ENCODE measurements at places on chromosomes 4 and X.

DNA sequence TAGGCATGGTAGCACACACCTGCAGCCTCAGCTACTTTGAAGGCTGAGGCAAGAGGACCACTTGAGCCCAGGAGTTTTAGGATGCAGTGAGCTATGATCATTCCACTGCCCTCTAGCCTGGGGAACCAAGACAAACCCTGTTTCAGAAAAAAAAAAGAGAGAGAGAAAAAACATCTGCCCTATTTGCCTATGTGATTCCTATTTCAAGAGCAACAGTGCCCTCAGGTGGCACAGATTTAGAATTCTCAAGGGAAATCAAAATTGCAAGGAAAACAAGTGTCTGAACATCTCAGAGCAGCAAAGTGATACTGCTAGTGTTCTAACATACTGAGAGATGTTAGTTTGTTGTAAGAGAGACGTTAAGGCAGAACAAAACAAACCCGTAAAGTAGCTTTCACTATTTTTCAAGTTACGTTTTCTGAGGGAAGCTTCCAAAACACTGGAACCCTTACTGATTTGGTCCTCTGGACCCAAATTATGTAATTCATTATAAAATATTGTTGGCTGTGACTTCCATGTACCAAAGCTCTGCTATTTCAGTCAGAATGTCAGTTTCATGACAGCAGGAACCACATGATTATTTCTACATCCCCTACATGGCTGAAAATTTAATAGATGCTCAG, 7.9 kb downstream of the BDH2 start:
- DNase-seq = no peak

GRCh38 chr4:2647403-2648158, 108.6 kb downstream of the TNIP2 start:
- no peak for DNase-seq

DNA sequence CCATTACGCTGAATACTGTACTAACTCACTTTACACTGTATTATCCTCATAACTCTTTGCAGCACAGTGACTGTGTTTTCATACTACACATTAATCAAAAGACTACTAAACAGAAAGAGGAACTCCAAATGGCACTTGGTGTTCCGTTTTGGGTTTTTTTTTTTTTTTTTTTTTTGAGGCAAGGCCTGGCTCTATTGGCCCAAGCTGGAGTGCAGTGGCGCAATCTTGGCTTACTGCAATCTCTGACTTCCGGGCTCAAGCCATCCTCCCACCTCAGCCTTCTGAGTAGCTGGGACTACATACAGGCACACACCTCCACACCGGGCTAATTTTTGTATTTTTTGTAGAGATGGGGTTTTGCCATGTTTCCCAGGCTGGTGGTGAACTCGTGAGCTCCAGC, 10.7 kb downstream of the KLHL8 start:
- no peak for DNase-seq

DNA sequence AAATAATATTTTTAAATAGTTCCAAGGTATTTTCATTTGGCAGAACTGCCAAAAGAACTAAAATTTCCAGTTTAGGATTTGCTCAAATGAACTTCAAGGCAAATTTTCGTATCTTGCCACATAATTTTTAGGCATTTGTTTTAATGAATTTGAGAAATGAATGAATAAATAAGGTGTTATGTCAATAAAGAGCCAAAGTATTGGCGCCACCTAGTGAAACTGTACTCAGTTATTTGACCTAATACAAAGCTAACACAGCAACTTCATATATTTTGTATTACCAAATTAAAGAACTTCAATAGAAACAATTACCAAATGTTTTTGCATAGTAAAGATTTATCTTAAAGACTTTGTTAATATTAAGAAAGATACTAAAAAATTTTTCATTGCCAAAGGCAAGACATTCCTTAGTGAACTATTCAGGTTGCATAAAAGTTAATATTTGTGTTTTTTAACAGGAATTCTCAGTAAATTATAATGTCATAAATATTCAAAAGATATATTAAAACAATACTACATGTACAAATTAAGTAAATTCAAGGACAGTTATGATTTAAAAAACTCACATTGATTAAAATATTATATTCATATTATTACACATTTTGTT, 50.3 kb downstream of the STPG2 start:
- DNase-seq = no peak

DNA sequence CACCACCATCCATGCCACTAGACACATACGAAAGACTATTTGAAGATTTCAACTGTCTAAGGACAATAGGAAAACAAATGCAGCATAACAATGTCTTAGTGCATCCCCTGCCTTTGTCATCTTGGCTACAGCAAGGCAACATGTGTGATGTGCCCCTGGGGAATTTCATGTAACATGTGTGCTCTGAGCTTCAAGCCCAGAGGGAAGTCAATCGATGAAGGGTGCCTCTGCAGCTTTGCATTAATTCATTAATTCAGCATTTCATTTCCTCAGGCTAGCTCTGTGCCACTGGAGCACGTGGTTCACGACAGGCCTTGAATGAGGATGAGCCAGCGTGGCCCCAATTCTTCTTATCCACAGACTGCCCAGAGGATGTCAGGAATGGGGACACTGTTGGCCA, 253.9 kb upstream of the GPC4 start:
- DNase-seq = no peak

DNA sequence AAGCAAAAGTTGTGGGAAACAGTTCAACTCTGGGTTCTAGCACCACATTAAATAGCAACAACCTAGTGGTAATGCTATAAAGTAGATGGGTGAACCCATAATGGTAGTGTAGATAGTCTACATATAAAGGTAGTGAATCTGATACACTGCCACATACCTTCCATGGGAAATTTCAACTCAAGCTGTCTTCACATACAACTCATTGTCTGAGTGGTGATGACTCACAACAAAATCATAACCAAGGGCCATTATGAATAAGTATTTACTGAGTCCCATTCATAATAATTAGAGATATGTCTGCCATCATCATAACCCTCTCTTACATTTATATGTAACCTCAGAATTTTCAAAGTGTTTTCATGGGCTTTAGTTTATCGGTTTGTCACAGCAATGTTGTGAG, 34.8 kb downstream of the EGF start:
- DNase-seq = no peak

GRCh38 chrX:149825424-149825823, 43.7 kb downstream of the MAGEA9 start:
- DNase-seq = peak; percentile 21

DNA sequence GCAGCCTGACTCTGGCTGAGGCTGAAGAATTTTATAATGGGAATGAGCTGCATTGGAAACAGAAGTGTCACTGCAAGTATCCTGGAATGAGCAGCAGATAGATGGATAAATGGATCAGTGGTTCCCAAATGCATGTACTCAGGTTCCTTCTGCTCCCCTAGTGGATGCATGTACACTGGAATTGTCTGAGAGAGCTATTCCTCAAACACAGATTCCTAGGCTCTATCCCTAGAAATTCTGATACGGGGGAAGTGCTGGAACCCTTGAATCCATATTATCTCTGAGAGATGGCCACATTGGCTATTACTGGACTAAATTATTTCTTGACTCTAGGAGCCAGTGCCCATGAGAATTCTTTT, 64.8 kb downstream of the TMEM131L start:
- DNase-seq = no peak

DNA sequence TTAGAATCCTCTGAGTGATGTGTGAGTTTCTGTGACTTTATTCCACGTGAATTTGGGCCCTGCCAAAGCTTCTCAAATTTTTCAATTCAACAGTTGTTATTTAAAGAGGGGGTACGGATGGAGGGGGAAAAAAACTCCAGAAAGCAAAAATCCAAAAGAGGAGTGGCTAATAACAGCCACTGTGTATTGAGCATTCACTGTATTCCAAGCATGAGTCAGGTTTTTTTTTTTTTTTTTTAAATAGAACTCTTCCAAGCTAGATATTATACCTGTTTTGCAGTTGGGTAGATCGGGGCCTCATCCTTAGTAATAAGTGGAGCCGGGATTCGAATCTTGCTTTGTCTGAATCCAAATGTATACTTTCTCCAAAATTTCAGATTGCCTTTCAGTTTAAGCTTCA, 6.4 kb upstream of the RHOH start:
- DNase-seq = no peak

- no peak for DNase-seq
These were observed 101.7 kb downstream of the NAA11 start for GRCh38 chr4:79223993-79224776.

DNA sequence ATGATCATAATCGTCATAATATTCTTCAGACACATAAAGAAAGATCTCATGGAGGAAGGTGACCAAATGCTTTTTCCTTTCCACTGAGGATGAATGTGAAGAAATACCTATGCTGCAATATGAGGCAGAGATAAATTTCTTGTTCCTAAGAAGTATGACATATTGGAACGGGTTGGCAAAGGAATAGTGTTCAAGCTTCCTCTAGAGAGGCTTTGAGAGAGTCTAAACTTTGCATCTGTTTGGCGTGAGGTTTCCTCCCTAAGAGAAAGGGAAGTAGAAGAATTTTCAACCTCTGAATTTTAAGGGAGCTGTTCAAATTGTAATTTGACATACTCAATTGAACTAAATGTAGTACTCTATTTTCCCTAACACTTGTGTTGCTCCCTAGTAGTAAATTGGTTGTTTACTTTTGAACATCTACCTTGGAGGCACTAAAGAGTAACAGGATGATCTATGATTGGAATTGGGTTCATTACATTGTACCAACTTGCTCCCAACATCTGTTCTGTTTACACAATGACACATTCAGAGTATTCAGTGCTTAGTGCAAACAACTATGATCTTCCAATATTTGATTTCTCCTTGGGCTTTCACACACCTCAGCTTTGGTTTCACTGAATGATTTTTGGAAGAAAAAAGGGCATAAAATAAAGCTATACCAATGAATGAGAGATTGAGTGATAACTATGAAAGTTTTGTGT, 122.0 kb downstream of the CORIN start:
- no peak for DNase-seq

GRCh38 chr4:74038086-74038424, 434 bp downstream of the CXCL3 start:
- DNase-seq = no peak

- no peak for DNase-seq
These were observed 108.7 kb upstream of the LIMCH1 start for GRCh38 chr4:41429280-41429669.

GRCh38 chr4:91118597-91118996, 991.4 kb downstream of the CCSER1 start:
- no peak for DNase-seq

- no peak for DNase-seq
These were observed 69.1 kb upstream of the PLAC1 start for GRCh38 chrX:134727363-134727762.

DNA sequence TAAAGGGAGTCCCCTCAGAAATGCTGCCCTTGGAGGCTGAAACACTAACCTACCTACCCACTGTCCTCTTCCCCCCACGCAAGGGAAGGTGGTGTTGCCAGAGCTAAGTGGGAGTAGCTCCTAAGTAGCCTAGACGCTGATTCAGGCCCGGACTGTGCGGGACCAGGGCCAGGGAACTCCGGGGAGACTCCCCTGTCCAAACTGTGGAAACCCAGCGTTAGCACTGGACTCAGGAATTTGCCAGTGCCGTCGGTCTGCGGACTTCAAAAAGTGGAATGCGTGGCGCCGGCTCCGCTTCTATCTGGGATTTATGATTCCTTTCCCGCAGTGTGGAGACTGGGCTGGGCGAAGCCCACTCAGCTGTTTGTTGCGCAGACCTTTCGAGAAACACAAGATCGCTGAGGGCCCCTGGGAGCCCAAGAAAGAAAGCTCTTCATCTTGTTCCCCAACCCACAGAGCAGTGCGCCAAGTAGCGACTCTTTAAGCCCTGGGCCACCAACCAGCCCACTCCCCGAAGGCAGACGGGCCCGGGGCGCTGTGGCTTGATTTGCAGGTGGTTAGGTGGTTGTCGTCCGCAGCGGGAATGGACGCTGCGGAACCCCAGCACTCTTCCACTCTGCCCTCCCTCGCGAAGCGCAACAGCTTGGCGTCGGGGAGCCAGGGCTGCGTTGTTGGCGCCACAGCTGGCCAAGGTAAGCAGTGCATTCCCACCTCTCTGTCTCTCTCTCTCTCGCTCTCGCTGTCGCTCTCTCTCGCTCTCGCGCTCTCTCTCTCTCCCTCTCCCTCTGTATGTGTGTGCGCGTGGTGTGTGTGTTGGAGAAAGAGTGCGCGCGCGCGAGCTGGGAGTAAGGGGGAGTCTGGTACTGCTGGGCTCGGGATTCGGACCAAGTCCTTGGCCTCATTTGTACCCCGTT, 2.0 kb downstream of the TMEM255A start:
- DNase-seq = peak; percentile 10

- DNase-seq = no peak
These were observed 57.5 kb downstream of the PCDH18 start for GRCh38 chr4:137474711-137475301.

DNA sequence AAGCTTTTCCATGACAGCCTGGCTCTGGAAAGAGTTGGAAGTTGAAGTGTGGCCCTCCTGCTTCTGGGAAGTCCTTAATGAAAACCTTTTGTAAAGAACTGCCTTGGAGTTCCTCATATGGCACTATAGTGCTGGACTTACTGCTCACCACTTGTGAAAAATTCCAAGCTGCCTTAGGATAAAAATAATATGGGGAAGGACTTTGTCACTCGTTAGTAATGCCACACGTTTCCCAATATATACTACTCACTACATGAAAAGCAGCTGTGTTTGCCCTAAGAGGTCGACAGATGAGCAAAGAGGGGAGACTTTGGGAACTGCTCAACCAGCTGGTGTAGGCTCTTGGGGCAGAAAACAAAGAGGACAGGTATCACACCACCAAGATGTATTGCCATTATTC, 11.7 kb downstream of the OPHN1 start:
- DNase-seq = no peak

- DNase-seq = no peak
These were observed 362 bp downstream of the NCAPG start for GRCh38 chr4:17811078-17811603.

DNA sequence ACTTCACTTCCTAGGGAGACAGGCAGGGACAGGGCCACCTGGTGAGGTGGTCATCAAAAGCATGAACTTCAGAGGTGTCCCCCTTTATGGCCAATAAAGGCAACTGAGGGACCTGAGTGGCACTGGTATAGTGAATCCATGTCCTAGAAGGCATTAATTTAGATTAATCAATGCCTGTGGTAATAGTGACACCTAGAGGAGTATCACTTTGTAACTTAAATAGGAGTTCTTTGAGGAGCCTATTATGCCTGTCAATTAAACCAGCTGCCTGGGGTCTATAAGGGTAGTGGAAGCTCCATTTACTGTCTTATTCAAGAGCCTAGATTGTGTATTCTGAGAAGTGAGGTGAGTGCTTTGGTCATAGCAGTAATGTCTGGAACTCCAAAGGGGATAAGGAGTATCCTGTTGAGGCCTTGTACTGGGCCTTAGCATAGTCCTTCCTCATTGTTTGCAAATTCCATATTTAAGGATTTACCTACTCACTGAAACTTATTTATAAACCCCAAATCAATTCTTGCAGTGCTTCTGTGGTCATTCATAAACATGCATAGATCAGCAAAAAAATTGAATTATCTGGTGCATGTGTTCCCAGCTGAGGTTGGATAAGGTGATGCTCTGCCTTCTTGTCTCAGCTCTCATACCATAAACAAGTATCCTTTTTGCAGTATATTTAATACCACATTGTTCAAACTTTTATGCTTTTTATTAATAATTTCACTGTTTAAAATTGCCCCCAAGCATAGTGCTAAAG, 213.8 kb upstream of the RADX start:
- DNase-seq = no peak

Data from stimulated activated CD4-positive, alpha-beta T cell treated with anti-CD3 and anti-CD28 coated beads, Interleukin-1b, Interleukin-23, amount 100 ng/mL, for 1 hour (primary cell).